ENCODE measurements at places on chromosomes 2 and 18.

- DNase-seq: no peak
These were observed 8.0 kb downstream of the NGEF start for GRCh38 chr2:233005096-233005495.

- no peak for DNase-seq
These were observed 2.8 kb upstream of the PEX13 start for GRCh38 chr2:61014763-61015162.

DNA sequence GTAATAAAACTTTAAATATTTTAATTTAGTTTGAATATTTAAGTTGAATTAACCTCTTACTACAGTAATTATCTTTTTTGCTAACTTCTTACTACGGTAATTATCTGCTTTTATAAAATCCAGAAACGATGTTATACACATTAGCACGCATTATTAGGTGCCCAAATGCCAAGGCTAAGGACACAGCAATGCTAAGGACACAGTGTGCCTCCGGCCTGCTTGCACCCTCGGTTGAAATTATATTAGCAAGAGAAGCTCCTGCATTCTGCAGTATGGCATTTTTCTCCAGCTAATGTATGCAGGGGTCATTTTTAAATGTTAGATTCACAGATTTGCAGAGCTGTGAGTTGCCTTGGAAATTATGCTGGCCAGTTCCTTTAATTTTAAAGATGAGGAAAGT lies 220.0 kb downstream of the NEDD4L start:
- no peak for DNase-seq

- DNase-seq: no peak
These were observed 2.8 kb downstream of the CCDC68 start for GRCh38 chr18:54956506-54956905.

GRCh38 chr2:97723156-97724072 lies 10.0 kb downstream of the ZAP70 start:
- DNase-seq: no peak

DNA sequence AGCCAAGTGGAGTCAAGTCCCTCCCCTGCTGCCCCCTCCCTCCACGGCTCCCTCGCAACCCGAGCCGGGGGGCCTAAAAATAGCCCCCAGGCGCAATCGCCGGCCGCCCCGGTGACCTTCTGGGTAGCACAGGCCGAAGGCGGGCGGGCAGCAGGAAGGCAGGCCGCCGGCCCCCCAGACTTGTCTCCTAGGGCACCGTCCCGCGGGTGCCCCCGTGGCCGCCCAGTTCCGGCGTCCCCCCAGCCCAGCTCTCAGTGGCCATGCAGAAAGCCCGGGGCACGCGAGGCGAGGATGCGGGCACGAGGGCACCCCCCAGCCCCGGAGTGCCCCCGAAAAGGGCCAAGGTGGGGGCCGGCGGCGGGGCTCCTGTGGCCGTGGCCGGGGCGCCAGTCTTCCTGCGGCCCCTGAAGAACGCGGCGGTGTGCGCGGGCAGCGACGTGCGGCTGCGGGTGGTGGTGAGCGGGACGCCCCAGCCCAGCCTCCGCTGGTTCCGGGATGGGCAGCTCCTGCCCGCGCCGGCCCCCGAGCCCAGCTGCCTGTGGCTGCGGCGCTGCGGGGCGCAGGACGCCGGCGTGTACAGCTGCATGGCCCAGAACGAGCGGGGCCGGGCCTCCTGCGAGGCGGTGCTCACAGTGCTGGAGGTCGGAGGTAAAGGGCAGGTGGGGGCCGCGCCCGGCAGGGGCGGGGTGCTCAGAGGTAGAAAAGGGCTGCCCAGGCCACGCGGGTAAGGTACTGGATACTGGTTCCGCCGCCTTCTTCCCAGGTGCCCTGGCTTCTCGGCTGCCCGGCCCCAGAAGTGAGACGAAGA lies at the start of gene SPEG:
Gene SPEG (plus strand): TSS at position 126 of the 808 bp plus-strand sequence. CDS start 135 bp downstream, at position 261.
- no peak for DNase-seq

DNA sequence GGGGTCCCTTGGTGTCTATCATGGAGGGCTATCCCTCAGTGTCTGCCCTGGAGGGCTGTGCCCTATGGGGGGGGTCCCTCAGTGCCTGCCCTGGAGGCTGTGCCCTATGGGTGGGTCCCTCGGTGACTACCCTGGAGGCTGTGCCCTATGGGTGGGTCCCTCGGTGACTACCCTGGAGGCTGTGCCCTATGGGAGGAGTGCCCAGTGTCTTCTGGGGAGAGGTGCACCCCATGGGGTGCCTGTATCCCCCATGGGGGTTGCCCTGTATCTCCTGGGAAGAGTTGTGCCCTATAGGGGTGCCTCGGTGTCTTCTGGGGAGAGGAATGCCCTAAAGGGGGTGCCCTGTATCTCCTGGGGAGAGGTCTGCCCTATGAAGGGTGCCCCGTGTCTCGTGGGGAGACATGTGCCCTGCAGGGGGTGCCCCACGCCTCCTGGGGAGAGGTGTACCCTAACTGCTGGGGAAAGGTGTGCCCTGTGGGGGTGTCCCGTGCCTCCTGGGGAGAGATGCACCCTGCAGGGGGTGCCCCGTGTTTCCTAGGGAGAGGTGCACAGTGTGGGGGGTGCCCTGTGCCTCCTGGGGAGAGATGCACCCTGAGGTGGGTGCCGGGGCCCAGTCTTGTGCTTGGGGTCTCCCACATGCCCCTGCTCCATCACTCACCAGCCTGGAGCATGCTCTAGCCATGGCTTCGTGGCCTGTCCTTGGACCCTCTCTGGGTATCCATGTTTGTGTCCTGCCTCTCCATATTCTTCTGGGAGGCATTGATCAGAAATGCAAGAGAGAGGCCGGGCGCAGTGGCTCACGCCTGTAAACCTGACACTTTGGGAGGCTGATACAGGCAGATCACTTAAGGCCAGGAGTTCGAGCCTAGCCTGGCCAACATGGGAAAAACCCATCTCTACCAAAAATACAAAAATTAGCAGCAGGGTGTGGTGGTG lies 215.6 kb downstream of the HDAC4 start:
- DNase-seq: no peak

DNA sequence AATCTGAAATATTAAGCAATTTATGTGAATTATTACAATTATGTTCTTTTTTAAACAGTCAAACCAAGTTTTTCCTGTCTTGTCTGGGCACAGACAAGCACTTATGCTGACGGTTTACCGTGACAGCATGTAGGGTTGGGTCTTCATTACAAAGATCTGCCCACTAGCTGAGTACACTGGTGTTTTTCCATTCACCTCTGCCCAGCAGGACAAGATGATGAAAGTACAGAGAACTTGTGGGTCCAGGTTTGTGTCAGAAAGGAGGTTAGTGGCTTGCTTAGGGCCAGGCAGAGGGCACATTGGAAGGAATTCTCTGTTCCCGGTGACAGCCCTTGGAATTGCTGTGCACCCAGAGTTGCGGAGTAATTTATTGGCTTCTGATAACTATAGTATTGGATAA lies 14.0 kb downstream of the NABP1 start:
- DNase-seq: no peak

DNA sequence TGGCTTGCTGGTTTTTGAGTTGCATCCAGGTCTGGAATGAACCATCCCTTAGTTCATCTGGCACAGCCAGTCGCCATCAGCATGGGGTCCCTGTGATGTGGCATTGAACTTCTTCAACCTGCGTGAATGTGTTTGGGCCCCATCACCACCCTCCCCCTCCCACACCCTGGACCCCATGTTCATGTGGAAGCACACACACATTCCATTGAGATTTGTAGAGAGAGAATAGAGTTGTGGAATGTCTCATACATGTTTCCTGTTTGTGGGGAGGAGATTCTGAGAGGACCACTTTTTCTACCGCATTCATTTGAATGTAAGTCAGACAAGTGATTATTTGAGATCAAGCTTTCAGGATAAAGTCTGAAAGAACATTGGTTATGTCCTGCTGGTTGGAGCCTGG lies 117.6 kb upstream of the EML6 start:
- no peak for DNase-seq

GRCh38 chr2:191501561-191502168 lies 176.3 kb upstream of the NABP1 start:
- DNase-seq: peak; percentile 27

DNA sequence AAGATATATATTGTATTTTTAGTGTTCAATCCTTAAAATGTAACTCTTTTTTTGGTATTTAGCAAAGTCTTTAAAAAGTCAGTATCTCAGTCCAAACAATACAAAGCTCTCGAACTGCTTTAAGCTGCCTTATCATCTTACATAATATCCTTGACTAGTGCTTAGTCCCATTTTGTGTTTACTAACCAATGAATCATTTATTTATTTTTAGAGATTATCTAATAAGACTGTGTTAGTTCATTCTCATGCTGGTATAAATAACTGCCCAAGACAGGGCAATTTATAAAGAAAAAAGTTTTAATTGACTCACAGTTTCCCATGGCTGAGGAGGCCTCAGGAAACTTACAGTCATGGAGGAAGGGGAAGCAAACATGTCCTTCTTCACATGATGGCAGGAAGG lies 248.3 kb upstream of the KYNU start:
- DNase-seq: no peak

GRCh38 chr2:57182916-57183315 lies 863.7 kb upstream of the VRK2 start:
- DNase-seq: no peak

GRCh38 chr2:198040835-198041234 lies 236.4 kb downstream of the PLCL1 start:
- DNase-seq: no peak

DNA sequence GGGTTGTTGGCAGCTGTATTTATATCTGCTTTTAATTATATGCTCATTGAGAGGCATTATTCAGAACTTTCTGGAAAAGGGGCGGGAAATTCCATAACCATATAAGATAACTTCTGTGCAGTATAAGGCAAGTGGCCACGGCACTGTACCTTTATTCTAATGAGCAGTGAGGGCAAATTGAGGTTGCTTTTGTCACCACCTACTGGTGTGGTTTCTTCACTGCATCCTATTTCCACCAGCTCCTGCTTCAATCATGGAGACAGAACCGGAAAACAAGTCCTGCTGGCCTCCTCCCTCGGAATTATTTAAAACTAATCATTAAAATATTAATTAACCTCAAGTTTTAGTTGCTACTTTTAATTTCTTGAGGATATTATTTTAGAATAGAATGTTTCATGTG lies 759.4 kb downstream of the CBLN2 start:
- no peak for DNase-seq

- no peak for DNase-seq
These were observed 11.5 kb downstream of the PAIP2B start for GRCh38 chr2:71215447-71215846.

DNA sequence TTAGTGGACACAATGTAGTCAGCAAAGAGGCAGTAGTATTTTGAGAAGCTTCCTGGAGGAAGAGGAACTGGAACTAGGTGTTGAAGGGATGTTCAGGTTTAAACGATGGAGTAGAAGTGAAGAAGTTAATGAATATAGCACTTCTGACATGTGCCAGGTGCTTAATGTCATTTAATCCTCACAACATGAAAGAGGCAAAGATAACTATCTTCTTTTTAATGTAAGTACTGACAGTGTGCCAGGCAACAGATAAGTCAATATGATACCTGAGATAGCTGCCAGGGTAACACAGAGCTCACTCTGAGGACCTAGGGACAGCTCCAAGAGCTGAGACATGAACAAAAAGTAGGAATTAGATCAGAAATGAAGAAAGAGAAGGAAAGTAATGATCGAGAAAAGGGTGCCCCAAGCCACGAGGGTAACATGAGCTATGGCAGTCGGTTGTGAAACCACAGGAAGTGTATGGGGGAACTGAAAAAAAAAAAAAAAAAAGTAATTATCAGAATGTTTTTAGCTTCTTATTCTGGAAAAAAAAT lies 140.7 kb downstream of the RNF144A start:
- DNase-seq: no peak

- DNase-seq: no peak
These were observed 201.0 kb downstream of the SMAD7 start for GRCh38 chr18:48749768-48750167.

- DNase-seq: no peak
These were observed 259.6 kb upstream of the THUMPD2 start for GRCh38 chr2:40038646-40039045.

DNA sequence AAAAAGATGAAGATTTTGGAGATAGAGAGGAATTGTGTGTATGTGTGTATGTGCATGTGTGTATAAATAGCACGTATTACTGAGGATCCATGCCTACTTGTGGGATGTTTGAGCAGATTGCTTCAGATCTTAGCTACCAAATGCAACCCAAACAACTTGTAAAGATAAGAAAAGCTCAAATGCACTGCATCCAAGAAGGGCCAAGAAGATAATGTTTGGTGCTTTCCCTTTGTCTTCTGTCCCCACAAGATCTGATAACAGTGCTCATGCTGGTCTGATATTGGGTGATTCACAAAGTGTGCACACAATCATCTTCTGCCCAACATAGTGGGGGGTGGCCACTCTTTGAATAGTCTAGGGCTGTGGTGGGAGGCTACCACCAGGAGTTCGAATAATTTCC lies 284.8 kb upstream of the CYRIA start:
- DNase-seq: no peak

GRCh38 chr2:154526234-154526633 lies 172.3 kb upstream of the KCNJ3 start:
- no peak for DNase-seq

GRCh38 chr2:38960609-38961320 lies 71.1 kb downstream of the ARHGEF33 start:
- no peak for DNase-seq

DNA sequence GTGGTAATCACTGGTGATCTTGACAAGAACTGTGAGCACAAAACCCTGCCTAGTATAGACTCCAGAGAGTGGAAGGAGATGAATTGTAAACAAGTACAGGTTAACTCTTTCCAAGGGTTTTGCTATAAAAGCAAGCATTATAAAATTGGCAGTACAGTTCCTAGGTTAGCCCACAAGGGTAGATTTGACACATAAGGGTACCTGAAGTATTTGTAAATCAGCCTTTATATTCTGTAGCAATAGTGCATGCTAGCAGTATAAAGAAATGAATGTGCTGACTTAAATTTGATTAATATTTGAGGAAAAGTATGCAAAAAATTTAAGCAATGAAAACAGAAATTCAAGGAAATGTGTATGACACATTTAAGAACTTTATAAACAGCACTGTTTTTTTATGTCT lies 42.4 kb downstream of the SP3 start:
- no peak for DNase-seq

DNA sequence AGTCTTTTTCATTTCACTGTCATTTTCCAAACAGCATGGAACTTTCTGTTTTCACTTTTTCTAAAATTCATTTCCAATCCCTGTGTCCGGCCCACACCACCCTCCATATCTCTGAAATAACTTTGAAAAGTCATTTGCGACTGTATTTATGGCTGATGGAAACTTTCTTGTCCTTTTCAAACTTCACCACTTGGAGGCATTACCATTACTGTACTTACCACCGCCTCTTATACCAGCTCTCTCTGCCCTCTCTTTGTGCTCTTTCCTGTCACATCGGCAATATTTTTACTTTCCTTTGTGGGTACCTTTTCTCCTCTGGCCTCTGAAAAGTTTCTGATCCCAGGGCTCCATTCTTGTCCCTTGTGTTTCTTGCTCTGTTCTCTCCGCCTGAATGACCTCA lies 39.5 kb upstream of the IL1RL1 start:
- no peak for DNase-seq

- DNase-seq: peak; percentile 11
These were observed 73.9 kb upstream of the TTC27 start for GRCh38 chr2:32553829-32554432.

GRCh38 chr2:201433394-201433995 lies 17.8 kb downstream of the TRAK2 start:
- DNase-seq: no peak
